Kidney epithelial cell (primary cell): ENCODE measurements at places on chromosomes 1 and 21.

DNA sequence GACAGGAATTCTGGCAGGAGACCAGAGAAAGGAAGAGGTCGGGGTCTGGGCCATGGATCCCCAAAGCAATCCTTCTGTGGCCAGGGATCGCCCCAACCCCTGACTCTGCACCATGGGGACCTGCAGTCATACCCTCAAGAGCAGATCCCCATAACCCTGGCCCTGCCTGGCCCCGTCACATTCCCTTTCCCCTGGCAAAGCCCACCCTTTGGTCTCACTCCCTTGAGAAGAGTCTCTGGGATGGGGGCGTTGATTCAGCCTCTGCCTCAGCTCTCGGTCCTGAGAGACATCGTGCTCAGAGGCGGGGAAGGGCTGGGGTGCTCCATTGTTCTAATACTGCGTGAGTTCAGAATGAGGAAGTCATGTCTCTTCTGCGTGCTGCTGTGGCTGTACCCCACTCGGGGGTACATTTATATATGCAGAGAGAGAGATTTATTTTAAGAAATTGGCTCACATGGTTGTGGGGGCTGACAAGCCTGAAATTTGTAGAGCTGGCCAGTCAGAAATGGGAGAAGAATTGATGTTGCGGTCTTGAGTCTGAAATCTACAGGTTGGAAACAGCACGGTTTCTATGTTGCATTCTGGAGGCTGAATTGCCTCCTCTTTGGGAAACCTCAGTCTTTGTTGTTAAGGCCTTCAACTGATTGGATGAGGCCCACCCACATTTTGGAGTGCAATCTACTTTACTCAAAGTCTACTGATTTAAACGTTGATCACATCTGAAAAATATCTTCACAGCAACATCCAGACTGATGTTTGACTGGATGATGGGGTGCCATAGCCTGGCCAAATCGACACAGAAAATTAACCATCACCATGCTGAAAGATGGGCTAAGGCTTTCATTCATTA lies 4.2 kb upstream of the PADI2 start:
- no peak for DNase-seq

DNA sequence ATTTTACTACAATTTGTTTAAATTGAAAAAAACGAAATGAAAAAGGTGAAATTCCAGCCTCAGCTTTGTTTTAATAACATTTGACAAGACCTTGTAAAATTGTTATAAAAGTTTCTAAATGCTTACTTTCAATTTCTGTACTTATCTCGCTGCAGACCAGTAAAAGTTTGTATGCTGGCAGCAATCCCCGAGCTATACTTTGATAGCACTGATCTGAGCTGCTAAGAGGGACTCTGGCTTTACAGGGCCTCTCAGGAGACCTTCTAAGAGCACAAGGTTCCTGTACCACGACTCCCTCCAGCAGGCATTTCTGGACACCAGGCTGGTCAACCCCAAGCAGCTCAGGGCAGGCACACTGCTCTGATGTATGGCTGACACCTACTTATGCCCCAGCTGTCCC lies 13.1 kb downstream of the STMN1 start:
- DNase-seq: no peak

DNA sequence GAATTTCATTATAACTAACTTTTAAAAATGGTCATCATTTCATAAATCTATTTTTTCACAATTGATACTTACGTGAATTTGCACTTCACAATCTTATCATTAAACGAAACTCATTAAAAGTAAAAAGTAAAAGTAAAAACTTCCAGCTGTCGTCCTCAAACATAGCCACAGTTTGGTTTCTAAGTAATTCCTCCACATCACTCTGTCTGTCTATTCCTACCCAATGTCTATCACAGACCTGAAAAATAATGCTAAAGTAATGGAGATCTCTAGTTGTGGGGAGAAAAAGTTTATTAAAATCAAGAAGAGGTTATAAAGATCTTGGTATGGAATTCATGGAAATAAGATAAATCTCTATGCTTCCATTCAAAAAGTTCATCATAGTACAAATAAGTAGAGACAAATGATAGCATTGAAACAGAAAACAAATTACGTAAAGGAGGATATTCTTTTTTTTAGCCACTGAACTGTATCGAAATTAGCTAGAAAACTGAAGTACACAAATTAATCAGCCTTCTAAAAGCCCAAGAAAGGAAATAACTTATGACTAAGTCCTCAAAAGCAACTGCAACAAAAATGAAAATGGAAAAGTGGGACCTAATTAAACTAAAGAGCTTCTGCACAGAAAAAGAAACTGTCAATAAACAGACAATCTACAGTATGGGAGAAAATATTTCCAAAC lies 148.6 kb downstream of the TIAM1 start:
- no peak for DNase-seq

GRCh38 chr1:245378311-245378722 lies 223.5 kb downstream of the KIF26B start:
- DNase-seq: no peak

GRCh38 chr1:93723733-93724270 lies 42.2 kb upstream of the BCAR3 start:
- DNase-seq: no peak

DNA sequence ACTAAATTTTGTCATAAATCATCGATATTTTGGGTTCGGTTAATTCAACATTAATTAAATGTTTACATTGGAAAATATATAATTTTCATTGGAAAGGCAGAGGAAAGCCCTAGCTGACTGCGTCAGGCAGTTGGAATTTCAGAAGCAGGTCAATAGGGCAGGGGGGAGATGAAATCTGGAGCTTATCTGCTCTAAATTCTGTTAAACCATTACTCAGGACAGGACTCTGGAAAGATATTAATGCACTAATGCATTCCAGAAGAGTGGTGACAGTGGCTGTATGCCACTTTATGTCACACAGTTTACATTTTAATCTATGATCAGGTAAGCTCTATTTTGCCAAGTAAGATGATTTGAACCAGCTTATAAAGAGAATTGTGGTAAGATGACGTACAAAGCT lies 153.0 kb upstream of the B3GALT2 start:
- no peak for DNase-seq

DNA sequence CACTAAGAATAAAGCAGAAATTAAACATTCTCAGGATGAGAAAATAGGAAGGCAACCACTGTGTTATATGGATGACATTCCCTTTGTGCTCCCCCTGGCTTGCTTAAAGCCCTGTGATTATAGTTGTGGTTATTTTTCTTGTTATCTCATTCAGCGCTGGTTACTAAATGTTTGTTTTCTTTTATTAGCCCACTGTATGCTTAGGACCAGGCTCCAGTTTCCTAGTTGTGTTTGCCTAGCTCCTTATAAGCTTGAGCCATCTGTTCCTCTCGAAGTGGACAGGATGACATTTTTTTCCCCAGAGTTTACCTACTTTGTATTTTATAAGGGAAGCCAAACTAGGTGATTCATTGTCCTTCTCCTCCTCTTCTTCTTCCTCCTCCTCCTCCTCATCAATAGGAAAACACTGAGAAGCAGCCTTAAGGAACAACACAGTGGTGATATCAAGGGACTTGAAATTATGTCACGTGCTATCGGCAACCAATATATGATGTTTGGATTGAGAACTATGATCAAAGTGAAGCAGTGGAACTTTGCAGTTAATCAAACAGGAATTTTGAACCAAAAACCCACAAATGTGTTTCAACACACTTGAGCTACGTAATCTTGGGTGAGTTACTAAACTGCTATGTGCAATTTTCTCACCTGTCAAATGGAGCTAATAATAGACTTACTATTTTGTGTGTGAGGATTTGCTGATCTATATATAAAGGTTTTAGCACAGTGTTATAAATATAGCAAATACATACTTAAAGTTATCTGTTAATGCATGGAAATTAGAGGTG lies 35.1 kb upstream of the RGS7 start:
- DNase-seq: no peak

DNA sequence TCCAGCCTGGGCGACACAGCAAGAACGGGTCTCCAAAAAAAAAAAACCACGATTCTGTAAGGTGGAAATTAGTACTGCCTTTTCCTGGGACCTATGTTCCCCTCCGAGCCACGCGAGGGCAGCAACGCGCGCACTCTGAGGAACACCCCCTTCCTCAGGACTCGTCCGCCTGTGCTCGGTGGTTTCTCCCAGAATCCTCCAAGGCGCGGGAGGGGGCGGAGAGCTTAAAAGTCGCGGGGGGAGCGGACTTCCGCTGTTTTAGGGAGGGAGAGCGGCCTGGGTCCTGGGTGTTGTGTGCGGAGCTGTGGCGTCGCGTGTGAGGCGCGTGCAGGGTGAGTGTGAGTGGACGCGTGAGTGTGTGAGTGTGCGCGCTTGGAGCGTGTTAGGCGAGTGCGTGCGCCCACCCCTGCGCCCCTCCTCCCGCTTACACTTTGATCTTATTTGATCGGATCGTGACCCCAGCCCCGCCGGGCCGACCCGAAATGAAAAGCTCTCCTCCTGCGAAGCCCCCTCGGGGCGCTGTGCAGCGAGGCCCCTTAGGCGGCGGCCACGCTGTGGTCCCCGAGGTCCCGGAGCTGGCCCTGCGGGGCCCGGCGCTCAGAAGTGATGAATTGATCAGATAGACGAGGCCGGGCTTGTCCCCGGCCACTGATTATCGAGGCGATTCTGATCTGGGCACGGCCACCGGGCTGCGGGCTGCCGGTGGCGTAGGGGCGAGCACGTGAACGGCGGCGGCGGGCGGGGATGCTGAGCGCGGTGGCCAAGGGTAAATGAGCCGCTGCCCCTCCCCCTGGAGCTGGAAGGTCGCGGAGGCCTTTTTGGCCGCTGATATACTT lies 9.6 kb downstream of the TMEM167B start:
- DNase-seq: peak; percentile 79

- no peak for DNase-seq
Observed at GRCh38 chr21:25215698-25216384, 391.4 kb downstream of the MRPL39 start.

DNA sequence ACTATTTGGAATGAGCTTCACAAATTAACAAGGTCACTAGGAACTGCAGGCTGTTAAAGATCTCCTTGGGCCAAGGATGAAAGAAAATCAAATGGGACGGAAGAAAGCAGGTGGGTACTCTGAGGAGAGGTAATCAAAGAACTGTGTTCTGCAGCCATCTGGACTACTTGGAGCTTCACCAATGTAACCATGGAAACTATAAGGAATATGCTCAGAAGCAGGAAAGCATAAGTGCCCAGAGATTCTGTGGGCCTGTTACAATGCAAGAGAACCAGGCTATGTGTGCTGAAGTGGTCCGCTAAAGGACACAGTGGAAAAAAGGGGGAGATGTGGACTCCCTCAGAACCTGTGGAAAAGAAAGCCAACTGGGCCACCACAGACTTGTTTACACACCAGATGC lies 238.5 kb downstream of the PTGER3 start:
- DNase-seq: no peak

DNA sequence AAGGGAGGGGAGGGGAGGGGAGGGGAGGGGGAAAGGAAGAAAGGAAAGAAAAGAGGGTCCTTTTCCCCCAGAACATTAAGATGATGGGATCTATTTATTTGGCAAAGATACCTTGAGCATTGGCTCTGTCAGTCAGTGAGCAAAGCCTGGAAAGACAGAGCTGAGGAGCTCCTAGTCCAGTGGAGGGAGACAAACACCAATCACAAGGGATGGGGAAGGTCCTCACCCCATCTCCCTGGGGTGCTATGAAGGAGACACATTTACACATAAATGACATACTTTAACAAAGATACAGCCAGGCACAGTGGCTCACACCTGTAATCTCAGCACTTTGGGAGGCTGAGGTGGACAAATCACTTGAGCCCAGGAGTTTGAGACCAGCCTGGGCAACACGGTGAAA lies 154.9 kb upstream of the TIAM1 start:
- no peak for DNase-seq

DNA sequence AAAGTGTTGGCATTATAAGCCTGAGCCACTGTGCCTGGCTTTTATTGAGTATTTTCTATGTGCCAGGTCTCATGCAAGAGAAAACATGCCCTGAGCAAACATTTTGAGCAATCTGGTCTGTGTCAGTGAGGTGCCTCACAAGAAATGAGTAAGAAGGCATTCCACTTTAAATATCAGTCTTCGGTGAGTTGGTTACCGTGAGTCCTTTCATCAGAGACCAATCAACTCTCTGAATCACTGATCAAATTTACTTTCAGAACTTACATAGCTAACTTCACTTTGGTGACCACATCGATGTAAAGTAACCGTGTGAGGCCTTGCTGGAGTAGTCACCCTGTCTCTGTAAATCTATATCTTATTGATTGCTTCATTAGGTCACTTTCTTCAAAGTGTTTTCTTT lies 14.3 kb upstream of the DDX59 start:
- no peak for DNase-seq

GRCh38 chr1:91850708-91851107 lies 35.2 kb downstream of the TGFBR3 start:
- no peak for DNase-seq

DNA sequence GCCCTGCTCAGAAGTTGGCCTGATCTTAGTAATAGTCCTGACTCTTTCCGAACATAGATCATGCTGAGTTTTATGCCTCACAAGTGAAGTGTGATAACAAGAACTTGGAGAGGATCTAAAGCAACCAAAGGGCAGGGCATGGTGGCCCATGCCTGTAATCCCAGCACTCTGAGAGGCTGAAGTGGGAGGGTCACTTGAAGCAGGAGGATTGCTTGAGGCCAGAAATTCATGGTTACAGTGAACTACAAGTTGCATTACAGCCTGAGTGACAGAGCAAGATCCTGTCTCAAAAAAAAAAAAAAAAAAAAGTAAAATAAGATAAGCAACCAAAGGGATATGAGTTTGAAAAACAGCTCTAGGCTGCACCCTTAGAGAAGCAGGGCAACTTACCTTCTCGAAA lies 18.5 kb upstream of the BCL9 start:
- no peak for DNase-seq

DNA sequence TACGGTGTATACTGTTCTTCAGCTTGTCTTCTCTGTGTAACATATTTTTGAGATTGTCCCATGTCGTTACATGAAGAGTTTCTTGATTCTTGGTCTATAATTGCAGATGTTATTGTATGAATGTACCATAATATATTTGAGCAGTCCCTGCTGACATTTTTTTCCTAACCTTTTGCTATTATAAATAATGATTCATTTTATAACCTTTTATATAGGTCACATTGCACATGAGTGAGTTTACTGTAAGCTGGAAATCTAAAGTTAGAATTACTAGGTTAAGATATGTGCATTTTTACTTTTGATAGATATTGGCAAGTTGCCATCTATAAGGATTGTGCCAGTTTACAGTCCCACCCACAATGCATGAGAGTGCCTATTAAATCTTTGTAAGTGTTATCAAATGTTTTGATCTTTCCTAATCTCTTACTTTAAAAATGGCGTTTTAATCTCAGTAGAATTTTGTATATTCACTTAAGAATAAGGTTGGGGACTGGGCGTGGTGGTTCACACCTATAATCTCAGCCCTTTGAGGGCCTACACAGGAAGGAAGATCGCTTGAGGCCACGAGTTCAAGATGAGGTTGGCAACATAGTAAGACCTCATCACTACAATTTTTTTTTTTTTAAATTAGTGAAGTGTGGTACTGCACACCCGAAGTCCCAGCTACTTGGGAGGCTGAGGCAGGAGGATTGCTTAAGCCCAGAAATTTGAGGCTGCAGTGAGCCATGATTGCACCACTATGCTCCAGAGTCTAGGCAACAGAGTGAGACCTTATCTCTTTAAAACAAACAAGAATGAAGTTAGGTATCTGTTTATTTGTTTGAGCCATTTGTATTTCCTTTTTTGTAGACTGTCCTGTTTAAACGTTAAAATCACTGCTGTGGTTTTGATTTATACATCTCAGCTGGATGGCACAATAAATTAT lies 36.5 kb downstream of the ZMYM1 start:
- no peak for DNase-seq

- DNase-seq: no peak
Observed at GRCh38 chr1:106787520-106787919, 269.0 kb upstream of the PRMT6 start.
